ENCODE measurements at places on chromosomes 1 and 21. TPM values are rescaled to one million over a fixed set of nuclear protein-coding genes. Genes with fewer than 3 reads are reported as not detected.
A peak's percentile ranks its signal among the peaks of the same experiment; 100 is the strongest.

DNA sequence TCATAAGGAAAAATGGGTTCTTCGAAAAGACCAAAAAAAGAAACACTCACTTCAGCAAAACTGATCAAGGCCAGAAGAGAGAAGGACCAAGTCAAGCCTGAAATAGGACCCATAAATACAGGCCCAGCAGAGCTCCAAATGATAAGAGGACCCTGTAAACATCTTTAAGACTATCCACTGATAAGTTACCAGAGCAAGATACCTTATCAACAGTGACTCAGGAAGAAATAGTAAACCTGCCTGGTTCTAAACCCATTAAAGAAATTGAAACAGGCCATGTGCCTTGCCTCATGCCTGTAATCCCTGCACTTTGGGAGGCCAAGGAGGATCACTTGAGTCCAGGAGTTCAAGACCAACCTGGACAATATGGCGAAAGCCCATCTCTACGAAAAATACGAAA lies 81.8 kb upstream of the ERRFI1 start:
- DNase-seq = no peak

GRCh38 chr1:24547195-24547594 lies 8.7 kb upstream of the NCMAP start:
- DNase-seq = no peak

DNA sequence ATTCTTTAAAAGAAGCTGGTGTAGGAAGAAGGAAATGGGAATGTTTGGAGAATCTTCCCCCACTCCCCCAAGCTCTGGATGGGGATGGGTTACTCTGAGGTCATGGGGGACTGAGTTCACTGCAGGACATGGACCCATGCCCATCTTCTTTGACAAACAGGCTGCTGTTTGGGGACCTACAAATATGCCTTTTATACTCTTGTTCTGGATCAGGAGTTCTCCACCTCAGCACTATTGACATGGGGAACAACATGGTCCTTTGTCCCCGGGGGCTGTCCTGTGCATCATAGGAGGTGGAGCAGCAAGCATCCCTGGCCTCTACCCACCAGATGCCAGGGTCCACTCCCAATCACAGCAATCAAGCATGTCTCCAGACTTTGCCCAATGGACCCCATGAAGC lies 365.8 kb upstream of the C1orf174 start:
- no peak for DNase-seq

- no peak for DNase-seq
Measured at GRCh38 chr1:185042737-185043136, 2.6 kb upstream of the RNF2 start.

DNA sequence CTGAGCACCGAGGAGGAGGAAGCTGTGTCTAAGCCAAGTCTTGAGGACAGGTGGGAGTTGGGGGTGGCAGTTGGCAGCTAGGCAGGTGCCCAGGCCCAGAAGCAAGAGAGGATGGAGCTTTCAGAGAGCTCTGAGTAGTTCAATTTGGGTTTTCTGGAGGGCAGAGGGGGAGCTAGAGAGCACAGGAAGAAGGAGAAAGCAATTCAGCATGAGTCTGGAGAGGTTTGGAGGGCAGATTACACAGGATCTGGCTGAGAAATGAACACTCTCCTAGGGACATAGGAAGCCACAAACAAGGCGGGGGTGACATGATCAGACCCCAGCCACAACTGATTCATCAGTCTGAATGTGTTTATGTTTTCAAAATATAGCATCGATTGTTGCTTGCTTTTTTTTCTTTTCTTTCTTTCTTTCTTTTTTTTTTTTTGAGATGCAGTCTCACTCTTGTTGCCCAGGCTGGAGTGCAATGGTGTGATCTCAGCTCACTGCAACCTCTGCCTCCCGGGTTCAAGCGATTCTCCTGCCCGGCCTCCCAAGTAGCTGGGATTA lies 23.8 kb downstream of the PTPRF start:
- peak; percentile 33 for DNase-seq

DNA sequence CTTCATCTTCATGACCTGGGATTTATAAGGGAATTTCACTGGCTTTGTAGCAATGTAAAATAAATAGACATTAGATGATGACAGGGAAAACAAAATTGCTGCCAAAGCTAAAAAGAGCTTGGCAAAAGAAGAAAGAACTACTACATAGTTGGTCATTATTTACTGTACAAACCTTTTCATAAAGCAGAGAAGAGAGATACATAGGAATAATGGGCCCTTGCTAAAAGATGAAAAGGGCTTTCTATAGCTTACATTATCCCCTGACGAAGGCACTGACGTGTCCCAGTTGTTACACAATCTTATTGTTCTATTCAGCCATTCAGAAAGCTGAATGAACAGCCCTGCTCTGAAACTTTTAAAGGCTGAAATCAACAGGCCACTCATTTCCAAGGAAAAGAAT lies 57.1 kb downstream of the ZC3H11B start:
- peak; percentile 23 for DNase-seq

The SLC9C2 gene
- total RNA-seq = not detected

The DTL gene
- 28.7 TPM for total RNA-seq

The C1QB gene
- total RNA-seq = not detected

The PDZK1 gene
- 1.3 TPM for total RNA-seq

The TMPRSS3 gene
- total RNA-seq = not detected

The AMIGO1 gene
- 3.7 TPM for total RNA-seq

The EXTL1 gene
- total RNA-seq = 0.15 TPM

The C1orf87 gene
- not detected for total RNA-seq

The KIF17 gene
- total RNA-seq = 0.06 TPM

The CACNA1S gene
- not detected for total RNA-seq

The RAB7B gene
- 2.7 TPM for total RNA-seq
